ENCODE measurements at places on chromosomes 11 and 22.
A peak's percentile ranks its signal among the peaks of the same experiment; 100 is the strongest.

DNA sequence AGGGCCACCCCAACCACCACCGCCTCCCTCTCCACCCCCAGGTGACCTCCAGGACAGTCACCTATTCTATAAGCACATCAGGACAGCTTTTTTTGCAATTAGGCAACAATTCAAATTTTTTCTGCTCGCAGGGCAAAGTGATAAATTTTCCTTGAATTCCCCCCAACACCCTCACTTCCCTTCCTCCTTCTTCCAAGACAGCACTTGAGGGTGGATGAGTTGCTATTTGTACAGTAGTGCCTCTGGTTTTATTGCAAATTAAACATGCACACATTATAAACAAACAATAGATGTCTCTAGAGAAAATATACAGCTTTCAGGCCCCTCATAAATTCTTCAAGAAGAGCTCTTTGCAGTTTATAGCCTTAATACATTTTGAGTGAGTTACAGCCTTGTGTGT is 80.9 kb upstream of the USP47 start:
- DNase-seq: no peak

GRCh38 chr22:19046719-19047609 is 75.2 kb downstream of the DGCR2 start:
- DNase-seq: no peak

GRCh38 chr11:57527056-57527631 is 3.4 kb downstream of the TIMM10 start:
- DNase-seq: peak; percentile 75

GRCh38 chr22:48701296-48702030 is 1126.2 kb downstream of the BRD1 start:
- DNase-seq: no peak

DNA sequence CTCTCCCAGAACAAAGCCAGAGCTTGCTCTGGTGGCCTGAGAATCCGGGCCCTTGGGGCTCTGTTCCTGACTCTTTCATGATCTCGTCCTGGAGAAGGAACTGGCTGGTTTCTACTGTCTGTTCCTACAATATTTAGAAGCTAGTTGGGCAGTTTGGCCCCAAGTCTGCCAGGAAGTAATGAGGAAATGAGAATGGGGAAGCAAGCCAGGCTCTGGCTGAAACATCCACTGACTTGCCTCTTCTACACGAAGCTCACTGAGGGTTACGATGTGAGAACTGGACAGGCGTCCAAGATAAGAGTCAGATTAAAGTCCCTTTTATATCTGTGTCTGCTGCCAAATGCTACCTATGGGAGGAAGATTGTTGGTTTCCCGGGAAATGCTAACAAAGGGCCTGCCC is 110.0 kb upstream of the KIRREL3 start:
- no peak for DNase-seq

GRCh38 chr11:87719326-87720073 is 455.7 kb downstream of the RAB38 start:
- no peak for DNase-seq

DNA sequence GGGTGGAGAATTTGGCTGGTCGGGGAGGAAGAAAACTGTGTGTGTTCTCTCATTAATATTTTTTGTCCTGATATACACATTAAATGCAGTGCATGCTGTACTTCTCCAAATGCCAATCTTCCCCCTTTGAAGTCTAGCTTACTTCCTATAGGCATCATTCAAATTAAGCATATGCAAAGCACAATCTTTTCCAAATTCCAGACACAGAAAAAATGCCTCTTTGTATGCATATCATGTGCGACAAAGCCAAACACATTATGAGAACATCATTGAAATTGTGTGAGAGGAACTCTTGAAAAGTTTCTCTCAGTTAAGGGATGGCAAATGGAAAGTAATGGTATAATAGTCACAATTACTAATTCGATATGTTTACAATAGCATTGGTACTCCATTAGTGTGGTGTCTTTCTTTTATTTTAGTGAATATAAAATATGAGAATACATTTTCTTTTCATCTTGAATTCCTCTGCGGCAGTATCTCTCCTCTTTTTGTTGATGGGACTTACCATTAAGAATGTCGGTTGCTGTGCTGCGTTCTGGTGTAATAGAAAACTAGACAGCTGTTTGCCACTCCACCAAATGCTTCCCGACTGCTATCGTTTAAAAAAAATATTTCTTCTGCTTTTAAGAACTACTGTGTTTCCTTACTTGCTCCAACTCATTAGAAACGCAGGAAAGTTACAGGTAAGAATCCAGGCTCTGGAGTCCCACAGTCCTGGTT is 19.3 kb upstream of the NRIP3 start:
- no peak for DNase-seq

DNA sequence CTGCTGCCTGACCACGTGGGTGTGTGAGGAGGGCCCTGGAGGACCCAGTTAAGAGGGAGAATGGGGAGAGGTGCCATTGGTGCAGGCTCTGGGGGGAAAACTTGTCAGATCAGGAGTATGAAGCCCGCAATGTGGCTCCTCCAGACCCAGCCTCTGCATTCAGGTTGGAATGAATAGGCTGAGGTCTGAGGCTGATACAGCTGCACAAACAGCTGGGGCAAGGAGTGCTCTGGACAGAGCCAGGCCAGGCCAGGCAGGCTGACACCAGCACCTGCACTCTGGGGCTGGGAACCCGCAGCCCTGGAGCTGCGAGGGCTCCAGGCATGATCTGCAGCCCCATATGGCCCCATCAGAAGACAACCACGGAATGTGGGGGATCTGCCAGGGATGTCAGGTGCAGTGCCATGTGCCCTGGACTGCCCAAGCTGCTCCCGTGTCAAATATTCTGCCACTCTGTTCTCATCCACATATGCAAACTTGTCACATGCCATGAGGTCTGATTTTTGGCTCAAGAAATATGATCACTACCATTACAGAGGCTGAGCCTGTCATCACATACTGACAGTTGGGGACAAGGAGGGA is 27.2 kb upstream of the KCNJ11 start:
- no peak for DNase-seq

DNA sequence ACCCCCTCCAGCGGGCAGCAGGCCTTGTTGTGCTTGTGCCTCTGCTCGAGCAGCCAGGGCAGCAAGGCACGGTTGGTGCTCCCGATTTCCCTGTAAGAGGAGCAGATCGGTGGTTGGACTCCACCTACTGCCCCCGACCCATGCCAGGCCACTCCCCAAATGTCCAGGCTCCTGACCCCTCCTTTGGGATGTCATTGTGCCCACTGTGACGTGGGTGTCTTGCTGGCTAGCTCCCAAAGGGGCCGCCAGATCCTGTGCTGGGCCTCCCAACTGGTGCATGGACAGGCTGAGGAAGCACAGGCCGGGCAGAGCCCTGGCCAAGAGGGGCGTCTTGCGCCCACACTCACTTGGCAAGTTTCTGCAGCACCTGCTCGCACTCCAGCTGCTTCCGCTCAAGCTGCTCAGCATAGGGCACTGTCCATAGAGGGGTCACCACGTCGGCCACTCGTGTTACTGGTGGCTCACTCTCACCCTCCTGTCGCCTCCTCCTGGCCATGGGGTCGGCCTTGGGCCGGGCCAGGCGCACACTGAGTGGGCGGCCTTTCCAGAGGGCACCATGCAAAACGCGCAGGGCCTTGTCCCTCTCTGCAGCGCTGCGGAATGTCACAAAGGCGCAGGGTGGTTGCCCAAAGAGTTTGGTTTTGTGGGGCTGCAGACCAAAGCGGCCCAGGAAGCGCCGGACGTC is at the start of gene RANBP1:
TSS of gene RANBP1 (plus strand) at position 414 of the 685 bp plus-strand sequence. CDS start at position 495, 81 bp downstream.
- peak; percentile 24 for DNase-seq

DNA sequence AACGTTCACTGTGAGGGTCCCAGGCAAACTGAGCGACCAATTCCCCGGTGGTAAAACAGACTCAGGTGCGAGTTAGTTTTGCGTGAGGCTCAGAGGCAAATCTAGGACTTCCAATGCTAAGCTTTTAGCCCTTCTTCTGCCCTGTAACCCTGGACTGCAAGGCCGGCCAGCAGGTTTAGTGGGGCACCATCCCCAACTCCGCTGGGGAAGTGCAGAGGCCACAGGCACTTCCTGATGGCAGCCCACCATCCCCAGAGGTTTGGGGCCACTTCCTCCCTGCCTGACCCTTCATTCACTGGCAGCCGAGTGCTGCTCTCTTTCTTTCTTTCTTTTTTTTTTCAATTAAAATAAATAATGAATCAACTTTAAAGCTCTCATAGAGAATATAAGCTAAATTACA is 124.6 kb upstream of the B3GAT1 start:
- no peak for DNase-seq

DNA sequence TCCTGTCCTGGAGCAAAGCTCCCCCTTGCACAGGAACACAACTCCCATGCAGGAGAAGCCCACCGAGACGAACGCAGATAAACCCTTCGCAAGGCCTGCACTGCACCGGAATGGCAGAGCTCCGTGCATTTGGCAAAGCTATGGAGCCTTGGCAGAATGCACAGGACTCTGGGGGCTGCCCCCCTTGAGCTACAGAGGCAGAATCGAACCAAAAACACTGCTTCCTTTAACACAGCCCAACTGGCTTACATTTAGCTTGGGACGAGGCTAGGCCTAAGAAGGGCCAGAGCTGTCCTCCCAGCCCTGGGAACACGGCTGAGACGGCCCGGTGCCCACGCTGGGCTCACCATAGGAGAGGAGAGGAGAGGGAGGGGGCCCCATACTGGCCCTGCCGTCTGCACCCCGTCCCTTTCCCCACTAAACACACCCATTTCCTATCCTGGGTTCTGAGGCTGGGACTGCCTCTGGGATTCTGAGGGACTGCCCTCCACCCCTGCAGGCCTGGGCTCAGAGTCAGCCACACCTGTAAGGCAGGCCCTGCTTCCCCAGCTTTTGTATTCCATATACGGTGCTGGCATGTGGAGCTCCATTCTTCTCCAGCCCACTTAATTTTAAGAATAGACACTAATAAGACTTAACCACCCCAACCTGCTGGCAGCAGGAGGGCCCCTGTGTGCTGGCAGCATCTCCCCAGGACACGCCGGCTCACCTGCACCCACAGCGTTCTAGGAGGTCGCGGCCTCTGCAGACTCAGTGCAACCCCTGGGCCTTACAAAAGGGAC is 32.9 kb downstream of the PPM1F start:
- DNase-seq: no peak

DNA sequence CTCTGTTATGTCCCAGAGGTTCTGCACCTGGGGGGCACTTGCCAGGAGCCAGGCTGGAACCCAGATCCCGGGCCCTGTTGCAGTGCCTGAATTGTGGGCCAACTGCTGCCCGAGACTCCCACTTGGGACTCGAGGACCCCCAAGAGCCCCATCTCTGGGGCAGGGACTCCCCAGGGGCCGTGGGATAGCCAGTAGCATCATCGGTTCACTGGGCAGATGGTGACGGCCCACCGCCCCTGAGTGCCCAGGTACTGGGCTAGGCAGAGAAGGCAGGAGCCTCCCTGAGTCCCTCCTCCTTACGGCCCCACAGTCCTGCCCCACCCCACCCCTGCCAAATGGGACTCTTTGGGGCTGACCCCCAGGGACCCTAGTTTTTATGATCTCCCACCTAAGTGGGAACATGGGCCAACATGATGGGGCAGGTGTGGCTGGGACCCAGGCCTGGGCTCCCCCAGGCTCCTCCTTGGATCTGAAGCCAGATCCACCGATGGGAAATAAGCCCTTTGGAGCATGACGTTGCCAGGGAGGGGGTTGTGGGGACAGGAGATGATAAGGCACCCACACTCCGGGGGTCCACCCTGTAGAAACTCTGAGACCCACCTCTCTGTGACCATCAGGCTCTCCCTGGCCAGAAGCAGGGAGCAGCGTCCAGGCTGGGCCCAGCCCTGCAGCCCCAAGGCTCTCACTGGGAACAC is 94.5 kb upstream of the FGF3 start:
- DNase-seq: no peak

- no peak for DNase-seq
These were observed 19.3 kb upstream of the IFITM3 start for GRCh38 chr11:339963-340362.

DNA sequence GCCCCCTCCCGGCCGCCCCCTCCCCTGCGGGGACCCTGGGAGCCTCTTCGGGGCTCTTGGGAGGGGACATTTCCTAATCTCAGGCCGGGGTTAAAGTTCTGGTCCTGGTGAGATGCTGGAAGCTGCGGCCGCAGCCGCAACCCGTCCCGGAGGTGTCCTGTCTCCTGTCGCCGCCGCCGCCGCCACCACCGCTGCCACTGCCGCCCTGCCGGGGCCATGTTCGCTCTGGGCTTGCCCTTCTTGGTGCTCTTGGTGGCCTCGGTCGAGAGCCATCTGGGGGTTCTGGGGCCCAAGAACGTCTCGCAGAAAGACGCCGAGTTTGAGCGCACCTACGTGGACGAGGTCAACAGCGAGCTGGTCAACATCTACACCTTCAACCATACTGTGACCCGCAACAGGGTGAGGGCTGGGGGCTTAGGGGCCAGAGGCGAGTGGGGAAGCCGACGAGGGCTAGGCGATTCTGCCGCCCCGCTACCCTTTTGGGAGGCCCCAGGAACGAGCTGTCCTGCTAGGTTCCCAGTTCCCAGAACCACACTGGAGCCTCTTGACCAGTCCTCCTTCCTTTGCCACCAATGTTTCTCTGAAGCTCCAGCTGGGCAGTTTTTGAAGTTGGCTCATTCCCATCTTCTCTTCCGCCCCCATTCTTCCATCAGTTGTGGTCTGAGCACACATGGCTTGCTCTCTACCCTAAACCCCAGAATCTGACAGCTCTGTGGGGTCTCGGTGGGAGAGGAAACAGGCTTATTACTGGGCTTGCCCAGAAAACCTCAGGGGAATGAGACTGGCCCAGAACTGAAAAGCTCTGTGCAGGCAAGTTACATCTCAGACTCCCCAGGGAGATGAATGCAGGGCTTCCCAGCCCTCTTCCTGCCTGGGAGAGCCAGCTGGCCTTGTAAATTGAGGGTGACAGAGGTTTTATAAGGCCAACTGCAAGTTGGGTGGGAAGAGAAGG is 781 bp downstream of the SIDT2 start:
- peak; percentile 57 for DNase-seq

DNA sequence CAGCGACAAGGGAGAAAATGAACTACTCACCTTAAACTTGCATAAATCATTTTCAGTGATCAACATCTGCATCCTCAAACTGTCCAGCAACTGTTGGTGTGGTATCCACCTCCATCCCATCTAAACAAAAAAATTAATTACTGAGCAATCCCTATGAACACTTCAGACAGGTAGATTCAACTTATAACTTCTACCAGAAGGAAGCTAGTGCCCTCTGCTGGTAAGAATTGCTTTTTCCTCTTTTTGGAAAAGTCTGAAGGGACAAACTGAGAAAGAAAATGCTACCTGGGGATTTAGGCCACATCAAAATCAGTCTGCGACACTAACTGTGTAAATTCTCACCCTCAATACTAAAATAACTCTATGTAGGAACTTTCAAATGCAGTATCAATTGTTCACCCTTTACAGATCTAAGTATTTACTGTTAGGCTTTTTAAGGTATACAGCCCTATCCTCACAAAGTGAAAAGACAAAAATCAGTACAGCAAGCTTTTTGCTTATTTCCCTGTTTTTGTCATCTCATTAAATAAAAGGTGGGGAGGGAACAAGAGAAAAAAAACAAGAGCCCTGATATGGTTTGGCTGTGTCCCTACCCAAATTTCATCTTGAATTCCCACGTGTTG is 17.9 kb downstream of the CLNS1A start:
- no peak for DNase-seq

GRCh38 chr11:7520981-7521487 is 7.2 kb downstream of the PPFIBP2 start:
- DNase-seq: no peak

- DNase-seq: no peak
These were observed 110.9 kb downstream of the SWAP70 start for GRCh38 chr11:9774591-9775397.

GRCh38 chr11:66727282-66728037 is 1.6 kb downstream of the SPTBN2 start:
- DNase-seq: peak; percentile 54
